Colonic mucosa (tissue), 4 donors: ENCODE measurements at places on chromosomes 16 and 17. TPM values are rescaled to one million over a fixed set of nuclear protein-coding genes. Genes with fewer than 3 reads are reported as not detected.
A peak's percentile ranks its signal among the peaks of the same experiment; 100 is the strongest.

DNA sequence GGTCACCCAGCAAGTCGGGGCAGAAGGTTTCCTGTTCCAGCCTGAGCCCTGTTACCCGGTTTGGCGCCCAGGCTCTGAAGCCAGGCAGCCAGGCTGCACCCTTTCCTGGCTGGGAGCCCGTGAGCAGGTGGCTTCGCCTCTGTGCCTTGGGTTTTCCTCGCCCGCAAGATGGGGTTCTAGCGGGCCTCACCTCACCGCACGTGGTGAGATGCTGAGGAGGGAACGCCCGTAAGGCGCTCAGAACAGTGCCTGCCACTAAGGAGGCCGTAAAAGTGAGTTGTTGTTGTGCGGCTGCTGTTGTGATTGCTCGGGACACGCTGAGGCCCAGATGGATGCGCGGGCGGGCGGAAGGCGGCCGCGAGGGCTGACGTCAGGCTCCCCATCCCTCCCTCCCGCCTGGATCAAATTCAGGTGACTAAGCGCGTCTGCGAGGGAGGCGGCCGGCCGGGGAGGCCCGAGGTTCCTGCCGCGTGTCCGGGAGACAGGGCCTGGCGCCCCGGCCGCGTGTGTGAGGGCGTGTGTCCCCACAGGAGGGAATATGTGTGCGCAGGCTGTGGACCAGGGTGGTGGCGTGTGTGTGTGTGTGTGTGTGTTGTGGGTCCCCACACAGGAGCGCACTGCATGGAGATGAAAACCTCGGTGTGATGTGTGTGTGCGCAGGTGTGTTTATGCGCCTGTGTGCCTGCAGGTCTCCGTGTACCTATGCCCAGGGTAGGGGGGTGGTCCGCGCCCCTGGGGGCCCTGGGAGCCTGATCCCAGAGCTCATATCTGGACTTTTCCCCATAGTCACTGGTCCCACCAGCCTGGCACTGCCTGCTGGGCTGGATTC is 4.3 kb downstream of the CAMKK1 start:
- no peaks in the 10 kb centered on the region for H3K27me3 ChIP-seq
- H3K4me1 ChIP-seq = peaks cover 17% of the 10 kb centered on the region
- peak overlapping the region; percentile 72 for H3K27ac ChIP-seq
- H3K36me3 ChIP-seq = no peaks in the 10 kb centered on the region
- peak; percentile 88 for DNase-seq

- no peak overlapping the region for H3K27ac ChIP-seq
- no peak overlapping the region for H3K4me3 ChIP-seq
- no peak for DNase-seq
- H3K27me3 ChIP-seq = no peaks in the 10 kb centered on the region
- H3K36me3 ChIP-seq = no peaks in the 10 kb centered on the region
Measured at GRCh38 chr17:1183171-1183873, 3.5 kb upstream of the ABR start.

DNA sequence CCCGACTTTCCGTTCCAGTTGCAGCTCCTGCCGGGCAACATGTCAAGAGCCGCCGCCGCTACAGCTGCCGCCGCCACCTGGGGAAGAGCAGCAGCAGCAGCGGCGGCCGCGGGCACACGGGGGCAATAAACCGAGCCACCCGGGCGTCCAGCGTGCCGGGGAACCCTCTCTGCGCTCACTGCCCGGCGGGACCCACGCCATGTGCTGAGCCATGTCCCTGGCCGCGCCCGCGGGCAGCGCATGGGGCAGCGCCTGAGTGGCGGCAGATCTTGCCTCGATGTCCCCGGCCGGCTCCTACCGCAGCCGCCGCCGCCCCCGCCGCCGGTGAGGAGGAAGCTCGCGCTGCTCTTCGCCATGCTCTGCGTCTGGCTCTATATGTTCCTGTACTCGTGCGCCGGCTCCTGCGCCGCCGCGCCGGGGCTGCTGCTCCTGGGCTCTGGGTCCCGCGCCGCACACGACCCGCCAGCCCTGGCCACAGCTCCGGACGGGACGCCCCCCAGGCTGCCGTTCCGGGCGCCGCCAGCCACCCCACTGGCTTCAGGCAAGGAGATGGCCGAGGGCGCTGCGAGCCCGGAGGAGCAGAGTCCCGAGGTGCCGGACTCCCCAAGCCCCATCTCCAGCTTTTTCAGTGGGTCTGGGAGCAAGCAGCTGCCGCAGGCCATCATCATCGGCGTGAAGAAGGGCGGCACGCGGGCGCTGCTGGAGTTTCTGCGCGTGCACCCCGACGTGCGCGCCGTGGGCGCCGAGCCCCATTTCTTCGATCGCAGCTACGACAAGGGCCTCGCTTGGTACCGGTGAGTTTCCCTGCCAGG is 604 bp downstream of the HS3ST3B1 start:
- no peaks in the 10 kb centered on the region for H3K36me3 ChIP-seq
- peaks cover 12% of the 10 kb centered on the region for H3K4me1 ChIP-seq
- DNase-seq = no peak
- H3K27me3 ChIP-seq = peaks cover 64% of the 10 kb centered on the region
- peak overlapping the region; percentile 52 for H3K4me3 ChIP-seq

GRCh38 chr17:36089888-36090836 is at the start of gene CCL3:
Gene CCL3, minus strand, starts transcription at chr17:36090143. Its CDS starts 85 bp downstream, at chr17:36090058.
- H3K4me3 ChIP-seq = no peak within 1 kb of the TSS
- no peak for DNase-seq
- no peak within 1 kb of the TSS for H3K27ac ChIP-seq
- H3K36me3 ChIP-seq = no peaks in the 10 kb centered on the region
- H3K27me3 ChIP-seq = no peaks in the 10 kb centered on the region

DNAH3 gene
- total RNA-seq = 4.2 TPM

RHBDL1 gene
- total RNA-seq = 5.7 TPM

SLC5A10 gene
- 0.16 TPM for total RNA-seq
